ENCODE measurements at places on chromosomes 11 and 22.

- no peak for DNase-seq
Observed at GRCh38 chr11:12711496-12711895, 37.3 kb downstream of the TEAD1 start.

DNA sequence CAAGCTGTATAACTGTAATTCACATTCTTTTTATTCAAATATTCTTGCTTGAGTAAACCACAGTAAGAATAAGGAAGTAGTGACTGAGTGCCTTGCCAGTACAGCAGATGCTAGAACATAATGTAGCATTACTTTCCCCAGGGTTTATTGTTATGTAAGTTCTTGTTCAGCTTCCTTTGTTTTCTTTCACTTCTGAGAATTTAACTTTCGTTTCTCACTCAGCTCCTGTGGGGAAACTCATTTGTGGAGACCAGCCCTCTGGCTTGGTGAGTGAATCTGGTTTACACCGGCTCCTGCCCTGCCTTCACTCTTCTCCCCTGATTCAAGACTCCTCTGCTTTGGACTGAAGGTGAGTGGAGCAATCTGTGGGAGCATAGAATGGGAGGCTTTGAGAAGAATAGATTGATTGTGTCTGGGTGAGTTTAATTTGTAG lies at the start of gene TRIM22:
TSS of gene TRIM22 (plus strand) at position 240 of the 433 bp plus-strand sequence. CDS start 6,443 bp downstream, outside the sequence.
- peak; percentile 98 for DNase-seq

DNA sequence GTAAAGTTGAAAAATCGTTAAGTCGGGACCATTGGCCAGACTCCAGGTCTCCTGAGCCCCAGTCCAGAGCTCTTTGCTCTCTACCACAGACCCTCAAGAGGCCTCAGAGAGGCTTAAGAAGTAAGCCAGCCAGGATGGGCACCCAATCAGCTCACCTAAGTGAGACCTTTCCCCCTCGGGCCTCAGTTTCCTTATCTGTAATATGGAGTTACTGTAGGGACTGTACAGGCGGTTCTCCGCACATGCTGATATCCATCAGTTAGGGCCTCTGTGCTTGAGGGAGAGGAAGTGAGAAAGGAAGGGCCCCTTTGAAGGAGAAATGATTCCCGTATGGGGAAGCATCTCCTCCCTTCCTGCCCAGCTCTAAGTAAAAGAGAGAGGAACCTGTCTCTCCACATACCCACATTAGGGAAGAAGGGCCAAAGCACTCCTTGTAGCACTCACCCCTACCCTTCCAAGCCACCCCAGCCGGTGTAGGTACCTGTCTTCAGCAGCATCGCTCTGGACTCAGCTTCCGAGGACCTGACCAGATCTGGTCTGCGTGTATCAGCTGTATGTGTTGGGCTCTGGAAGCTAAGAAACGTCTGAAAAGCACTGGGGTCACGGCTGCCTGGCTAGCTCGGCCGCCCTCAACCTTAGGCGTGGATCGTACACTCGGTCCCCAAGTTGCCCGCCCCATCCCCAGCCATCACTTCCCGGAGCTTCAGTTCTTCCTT lies 653 bp downstream of the NAGA start:
- peak; percentile 76 for DNase-seq

DNA sequence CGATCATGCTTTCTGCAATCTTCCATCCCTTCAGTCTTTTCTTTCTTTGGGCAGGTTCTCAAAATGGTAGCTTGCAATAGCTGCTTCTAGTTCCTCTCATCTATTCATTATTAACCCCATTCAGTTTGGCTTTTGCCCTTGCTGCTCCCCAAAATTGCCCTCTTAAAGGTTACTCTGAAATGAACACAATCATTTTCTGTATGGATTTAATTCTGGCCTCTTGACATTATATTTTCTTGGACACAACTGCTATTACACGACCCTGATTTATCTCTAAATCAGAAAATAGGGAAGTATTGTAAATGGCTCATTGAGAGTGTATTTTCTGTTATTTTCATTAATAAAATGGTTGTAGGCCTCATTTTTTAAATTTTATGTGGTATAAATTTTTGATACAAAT lies at the start of gene ANGPTL5:
TSS of gene ANGPTL5 (minus strand) at position 101 of the 400 bp plus-strand sequence. CDS start 8,613 bp downstream, outside the sequence.
- no peak for DNase-seq

DNA sequence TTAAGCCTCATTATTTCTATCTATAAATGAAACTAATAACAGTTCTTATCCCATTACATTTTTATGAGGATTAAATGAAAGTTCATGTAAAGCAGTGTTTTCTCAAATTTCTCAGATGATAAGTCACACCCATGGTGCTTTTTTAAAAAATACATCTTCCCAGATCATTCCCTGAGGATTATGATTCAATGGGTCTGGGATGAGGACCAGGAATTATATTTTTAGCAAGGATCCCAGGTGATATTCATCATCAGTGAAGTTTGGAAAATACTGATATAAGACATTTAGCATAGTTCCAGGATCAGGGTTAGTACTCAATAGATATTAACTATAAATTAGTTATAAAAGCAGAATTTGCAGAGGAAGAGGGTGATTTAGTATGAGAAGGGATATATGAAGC lies 89.1 kb downstream of the BBOX1 start:
- DNase-seq = no peak

DNA sequence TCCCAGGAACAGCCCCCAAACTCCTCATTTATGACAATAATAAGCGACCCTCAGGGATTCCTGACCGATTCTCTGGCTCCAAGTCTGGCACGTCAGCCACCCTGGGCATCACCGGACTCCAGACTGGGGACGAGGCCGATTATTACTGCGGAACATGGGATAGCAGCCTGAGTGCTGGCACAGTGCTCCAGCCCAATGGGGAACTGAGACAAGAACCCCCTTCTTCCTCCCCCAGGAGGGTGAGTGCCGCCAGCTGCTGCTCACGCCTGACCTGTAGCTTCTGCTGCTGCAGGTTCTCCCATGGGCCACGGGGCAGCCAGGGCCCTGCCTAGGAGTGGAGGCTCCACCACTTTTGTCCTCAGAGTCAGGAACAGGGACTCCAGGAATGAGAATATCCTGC lies 78.2 kb downstream of the VPREB1 start:
- DNase-seq = no peak

DNA sequence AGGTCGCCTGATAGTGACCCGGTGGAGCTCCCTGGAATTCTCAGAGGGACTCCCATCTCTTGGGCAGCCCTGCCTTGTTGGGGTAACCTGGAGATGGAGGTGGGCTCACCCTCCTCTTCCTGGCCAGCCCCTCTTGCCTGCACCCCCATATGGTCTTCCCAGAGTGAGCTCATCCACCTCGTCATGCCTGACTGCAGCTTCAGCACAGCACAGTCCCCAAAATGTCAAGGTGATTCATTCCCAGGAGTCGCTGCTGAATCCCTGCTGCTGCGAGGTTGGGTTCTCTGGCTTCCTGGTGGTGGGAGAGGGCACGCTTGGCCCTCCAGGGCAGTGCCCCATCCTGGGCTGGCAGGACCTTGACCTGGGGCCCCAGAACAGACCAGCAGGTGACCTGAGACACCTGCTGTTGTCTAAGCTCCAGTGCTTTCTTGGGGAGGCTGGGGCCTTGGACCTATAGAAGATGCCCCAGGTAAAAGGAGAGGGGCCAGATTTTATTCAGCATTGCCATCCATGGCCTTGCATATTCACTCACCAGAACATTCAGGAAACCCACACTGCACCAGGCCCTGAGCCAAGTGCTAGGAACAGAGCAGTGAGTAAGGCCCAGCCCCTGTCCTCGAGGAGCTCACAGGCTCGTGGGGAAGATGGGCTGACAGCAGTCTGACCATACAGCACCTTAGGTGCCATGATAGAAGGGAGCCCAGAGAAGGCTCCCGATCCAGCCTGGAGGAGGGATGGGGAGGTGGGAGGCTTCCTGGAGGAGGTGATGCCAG lies 72.9 kb downstream of the CACNA1I start:
- DNase-seq = no peak

GRCh38 chr22:38727123-38727522 lies 21.4 kb downstream of the GTPBP1 start:
- no peak for DNase-seq

DNA sequence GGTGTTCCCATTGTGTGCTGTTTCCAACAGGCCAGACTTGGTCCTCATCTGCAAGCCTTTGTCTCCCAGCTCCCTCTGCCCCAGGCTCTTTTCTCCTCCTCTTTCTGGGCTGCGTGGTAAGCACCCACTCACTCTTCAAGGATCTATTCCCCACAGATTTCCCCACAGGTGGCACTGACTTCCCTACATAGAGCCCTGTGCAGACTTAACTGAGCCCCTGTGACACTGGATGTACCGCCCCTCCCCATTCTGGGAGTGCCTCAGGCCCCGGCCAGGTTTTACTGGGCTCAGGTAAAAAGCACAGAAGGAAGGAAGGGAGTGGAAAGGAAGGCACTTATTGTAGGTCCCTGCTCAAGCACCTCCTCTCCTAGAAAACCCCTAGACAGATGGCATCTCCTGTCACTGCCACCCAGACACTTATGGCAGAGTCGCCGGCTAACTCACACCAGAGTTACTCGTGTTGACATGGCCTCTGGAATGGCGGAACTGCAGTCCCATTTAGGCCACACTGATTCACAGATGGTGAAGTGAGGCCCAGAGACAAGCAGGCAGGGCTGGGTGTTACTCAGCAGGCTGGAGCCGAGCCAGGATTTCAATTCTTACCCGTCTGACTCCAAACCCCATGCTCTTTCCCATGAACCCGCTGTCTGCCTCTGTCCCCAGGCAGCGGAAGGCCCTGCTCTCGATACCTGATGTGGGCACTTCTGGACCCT lies 47.2 kb downstream of the LRRC32 start:
- no peak for DNase-seq
